ENCODE measurements at places on chromosomes 5 and 9.

GRCh38 chr9:37952731-37953130, 48.8 kb upstream of the SLC25A51 start:
- no peak for DNase-seq

GRCh38 chr5:103444333-103445038, 118.1 kb downstream of the NUDT12 start:
- DNase-seq, result no peak

DNA sequence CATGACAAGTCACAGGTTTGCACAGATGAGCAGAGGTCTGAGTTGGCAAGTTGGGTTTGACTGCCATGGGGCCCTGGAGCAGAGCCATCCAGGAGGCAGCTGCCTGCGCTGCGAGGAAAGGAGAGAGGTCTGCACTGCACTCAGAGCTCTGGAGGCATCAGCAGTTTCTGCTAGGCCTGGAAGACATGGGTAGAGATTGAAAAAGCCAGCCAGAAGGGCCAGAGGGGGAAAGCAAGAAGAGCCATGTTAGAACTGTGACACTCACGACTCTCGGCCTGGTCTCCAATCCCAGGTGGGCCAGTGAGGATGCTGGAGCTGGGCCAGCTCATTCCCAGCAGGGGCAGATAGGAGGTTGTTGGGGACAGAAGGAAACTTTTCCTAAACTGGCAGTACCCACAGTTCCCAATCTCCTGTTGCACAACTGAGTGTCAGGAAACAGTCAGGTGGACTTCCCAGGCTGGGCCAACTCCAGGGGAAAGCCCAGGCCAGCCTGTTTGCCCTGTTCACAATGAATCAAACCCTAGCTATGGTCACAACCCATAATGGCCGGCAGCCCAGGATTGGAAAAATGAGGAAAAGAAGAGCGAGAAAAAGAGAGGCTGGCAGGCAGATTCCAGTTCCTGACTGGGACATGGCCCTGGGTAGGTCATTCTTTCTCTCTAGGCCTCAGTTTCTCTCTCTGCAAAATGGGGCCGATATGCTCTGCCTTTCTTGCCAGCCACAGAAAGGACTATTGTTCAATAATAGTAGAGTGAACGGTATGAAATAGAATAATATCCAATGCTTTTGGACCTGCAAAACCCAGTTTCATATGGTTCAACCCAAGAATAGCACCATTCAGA, 7.8 kb upstream of the ORM1 start:
- no peak for DNase-seq

GRCh38 chr5:83029912-83030311, 47.3 kb downstream of the TMEM167A start:
- DNase-seq, result no peak

- no peak for DNase-seq
Measured at GRCh38 chr5:122586351-122586750, 188.5 kb upstream of the SNX2 start.

Data from effector CD4-positive, alpha-beta T cell (primary cell).